ENCODE measurements at places on chromosomes 6 and 20.

- no peak for DNase-seq
Observed at GRCh38 chr20:23820493-23820892, 6.0 kb downstream of the CST2 start.

GRCh38 chr6:168136622-168137021, 57.6 kb upstream of the FRMD1 start:
- DNase-seq = no peak

- DNase-seq = peak; percentile 12
Observed at GRCh38 chr20:18904624-18905023, 91.0 kb downstream of the SCP2D1 start.

DNA sequence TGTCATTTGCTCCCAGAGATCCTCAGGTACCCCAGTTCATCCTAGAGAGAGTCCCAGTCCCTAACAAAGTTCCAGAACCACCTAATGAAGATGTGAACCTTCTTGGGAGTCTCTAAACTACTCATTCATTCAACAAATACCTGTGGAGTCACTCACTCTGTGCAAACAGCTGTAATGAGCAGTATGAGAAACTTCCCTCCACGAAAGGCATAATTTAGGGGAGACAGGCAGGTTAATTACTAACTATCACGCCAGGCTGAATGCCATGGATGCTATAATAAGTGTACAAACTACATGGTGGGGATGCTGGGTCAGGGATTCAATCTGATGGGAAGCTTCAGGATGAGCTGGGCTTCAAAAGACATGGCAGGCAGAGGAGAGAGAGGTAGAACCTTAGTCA, 70.1 kb upstream of the AFDN start:
- no peak for DNase-seq

GRCh38 chr6:148851683-148852556, 105.1 kb downstream of the UST start:
- no peak for DNase-seq

GRCh38 chr6:162262466-162263196, 464.9 kb downstream of the PRKN start:
- DNase-seq = no peak

DNA sequence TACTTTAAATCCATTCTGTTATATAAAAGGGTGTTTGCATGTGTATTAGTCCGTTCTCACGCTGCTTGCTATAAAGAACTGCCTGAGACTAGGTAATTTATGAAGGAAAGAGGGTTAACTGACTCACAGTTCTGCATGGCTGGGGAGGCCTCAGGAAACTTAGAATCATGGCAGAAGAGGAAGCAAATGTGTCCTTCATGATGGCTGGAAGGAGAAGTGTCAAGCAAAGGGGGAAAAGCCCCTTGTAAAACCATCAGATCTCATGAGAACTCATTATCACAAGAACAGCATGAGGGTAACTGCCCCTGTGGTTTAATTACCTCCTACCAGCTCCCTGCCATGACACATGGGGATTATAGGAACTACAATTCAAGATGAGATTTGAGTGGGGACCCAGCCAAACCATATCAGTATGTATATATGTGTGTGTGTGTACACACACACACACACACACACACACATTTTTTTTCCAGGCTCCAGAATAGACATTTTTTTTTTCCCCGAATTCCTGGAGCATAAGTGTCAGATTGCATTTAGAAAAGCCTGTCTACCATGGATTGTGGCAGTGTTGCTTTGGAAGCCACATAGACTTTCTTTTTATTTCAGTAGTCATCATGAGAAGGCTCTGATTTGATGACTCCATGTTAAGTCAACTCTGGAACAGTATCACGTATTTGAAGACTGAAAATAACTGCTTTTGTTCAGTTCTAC, 31.5 kb downstream of the KDM1B start:
- no peak for DNase-seq

DNA sequence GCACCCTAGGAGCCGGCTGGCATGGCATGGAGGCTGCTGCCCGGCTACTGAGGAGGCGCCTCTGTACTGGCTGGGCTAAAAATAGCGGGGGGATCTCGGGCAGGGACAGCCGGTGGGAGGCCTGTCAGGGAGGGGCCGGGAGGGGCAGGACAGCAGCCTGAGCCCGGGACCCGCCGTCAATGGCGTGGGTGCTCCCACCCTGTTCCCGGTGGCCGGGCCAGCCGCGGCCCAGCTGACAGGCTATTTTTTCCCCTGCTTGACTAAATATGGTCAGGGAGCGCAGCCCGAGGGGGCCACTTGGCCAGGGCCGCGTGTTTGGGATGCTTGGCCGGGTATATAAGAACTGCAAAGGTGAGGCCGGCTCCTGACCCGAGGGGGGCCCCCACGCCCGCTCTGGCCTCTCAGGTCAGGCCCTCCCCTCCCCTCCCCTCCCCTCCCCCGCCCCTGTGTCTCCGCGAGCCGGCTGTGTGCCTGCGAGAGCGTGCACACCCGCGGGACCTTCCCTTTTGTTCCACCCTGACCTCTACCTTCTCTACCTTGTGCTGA, 74.4 kb upstream of the GATA5 start:
- DNase-seq = no peak

DNA sequence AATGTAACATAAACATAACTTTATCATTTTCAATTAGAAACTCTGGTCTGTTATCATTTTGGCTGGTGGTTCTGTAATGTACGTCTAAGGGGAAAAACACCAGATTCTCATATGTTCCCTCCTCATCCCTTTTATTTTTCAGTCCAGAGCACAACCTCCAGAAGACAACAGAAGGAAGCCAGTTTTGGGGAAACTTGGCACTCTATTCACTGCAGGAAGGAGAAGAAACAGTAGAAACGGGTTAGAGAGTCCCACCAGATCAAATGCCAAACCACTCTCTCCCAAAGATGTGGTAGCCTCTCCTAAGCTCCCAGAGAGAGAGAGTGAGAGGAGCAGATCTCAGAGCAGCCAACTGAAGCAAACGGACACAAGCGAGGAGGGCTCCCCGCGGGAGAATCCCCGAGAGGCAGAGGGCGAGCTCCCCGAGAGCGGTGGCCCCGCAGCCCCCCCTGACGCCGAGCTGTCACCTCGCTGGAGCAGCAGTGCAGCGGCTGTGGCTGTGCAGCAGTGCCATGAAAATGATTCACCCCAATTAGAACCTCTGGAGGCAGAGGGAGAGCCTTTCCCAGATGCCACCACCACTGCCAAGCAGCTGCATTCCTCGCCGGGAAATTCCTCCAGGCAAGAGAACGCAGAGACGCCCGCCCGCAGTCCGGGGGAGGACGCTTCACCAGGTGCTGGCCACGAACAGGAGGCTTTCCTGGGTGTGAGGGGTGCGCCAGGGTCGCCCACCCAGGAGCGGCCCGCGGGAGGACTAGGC, 117.8 kb downstream of the RTN4IP1 start:
- DNase-seq = peak; percentile 60

DNA sequence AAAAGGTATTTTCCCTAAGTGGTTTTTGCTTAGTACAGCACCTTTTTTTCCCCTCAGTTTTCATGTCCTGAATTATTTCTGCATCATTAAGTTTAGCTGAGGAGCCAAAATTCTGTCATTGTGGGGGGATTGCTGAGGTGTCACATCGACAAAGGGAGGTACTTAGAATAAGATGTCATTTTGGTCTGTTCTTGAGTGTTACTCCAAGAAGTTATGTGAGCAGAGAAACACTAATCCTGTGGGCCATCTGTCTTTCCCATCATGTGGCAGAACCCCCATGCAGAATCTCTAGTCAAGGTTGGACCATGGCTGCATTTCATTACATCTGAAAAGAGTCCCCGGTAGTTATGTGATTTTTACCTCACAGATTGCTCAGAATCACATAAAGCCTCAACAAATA, 167.8 kb upstream of the CENPW start:
- DNase-seq = no peak

DNA sequence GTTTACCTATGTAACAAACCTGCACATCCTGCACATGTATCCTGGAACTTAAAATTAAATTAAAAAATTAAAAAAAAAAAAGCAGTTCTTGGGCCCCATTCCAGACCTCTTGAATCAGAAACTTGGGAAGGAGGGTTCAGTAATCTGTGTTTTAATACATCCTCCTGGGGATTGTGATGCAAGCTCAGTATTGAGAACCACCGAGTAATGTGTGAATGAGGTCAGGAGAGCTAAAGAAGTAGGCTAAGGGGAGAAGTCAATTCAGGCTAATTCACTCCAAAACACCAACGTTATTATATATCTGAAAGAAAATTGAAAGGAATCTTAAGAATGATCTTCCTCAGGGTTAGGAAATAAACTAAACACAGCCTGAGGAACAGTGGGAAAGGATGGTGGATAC, 120.4 kb downstream of the RNF144B start:
- no peak for DNase-seq

- DNase-seq = no peak
Observed at GRCh38 chr20:57808264-57809070, 98.7 kb upstream of the PMEPA1 start.

GRCh38 chr6:48429021-48429420, 318.0 kb upstream of the PTCHD4 start:
- no peak for DNase-seq

DNA sequence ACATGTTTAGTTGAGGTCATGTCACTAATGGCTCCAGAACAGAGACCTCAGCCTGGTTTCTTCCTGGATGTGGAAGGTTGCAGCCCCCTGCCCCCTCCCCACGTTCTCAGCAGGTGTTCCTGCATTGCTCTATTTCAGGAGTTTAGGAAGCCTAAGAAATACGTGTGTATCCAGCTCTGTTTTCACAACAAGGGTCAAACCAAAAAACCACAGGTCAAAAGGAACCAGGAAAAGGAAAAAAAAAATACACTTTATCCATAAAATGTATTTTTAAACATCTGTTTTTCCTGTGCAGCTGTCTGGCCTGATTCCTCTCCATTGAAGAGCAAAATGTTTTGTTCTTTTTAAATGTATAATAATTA, 107.9 kb upstream of the PLEKHG1 start:
- DNase-seq = no peak

GRCh38 chr20:45827030-45827652, at the start of gene TNNC2:
Gene TNNC2 (minus strand): TSS chr20:45827312. CDS start chr20:45827248, 64 bp downstream.
- DNase-seq = no peak

GRCh38 chr20:23340524-23340923, 10.1 kb upstream of the NXT1 start:
- peak; percentile 79 for DNase-seq

DNA sequence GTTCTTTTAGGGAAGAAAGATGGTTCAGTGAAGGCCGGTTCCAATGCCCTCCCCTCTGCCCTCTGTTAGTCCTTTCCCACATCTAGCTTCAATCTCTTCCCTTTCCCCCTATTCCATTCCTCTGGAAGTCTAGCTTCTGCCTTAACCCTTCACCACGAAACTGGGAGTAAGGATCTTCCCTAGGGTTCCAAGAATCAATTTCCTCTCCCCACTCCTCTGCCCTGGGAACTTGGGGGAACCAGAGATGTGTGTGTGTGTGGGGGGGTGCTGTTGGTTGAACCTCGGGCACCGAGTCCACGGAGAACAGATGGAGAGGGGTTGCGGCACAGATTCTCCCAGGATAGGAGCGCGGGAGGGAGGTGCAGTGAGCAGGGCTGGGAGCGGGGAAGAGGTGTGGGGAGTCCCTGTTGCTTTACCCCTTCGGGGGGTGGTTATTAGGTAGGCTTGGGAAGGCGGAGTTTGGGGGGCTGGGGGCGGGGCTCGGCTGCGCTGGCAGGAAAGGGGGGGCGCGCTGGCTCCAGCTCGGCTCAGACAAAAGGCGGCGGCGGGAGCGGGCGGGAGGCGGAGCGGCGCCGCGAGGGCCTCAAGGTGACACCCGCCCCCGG, at the start of gene TMEM151B:
TMEM151B (plus strand) TSS at position 530 of the 605 bp plus-strand sequence. CDS start 293 bp downstream, outside the sequence.
- no peak for DNase-seq

GRCh38 chr6:14108571-14109410, 8.8 kb upstream of the CD83 start:
- DNase-seq = no peak

GRCh38 chr6:102582569-102582968, 1189.1 kb downstream of the GRIK2 start:
- DNase-seq = no peak

GRCh38 chr6:161300823-161301222, 27.0 kb upstream of the AGPAT4 start:
- no peak for DNase-seq

GRCh38 chr6:161101517-161101916, 109.9 kb downstream of the MAP3K4 start:
- no peak for DNase-seq

DNA sequence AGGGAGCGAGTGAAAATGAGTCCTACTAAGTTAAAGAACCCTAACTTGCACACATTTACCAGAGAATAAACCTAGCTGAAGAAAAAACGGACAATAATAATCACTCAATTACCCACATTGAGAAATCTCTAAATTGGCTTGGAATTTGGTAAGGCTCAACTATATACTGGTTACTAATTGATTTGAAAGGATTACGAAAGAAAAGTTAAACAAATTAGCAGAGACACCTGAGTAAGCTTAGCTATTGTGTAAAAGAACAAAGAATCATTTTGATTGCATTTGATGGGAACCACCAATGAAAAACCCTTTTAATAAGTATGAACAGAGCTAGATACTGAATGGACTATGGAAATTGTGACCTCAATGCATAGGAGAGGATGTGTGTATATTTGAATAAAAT, 118.6 kb upstream of the ADGRF1 start:
- no peak for DNase-seq
